ENCODE measurements at places on chromosomes 2 and 18.
A peak's percentile ranks its signal among the peaks of the same experiment; 100 is the strongest.

- DNase-seq = no peak
Observed at GRCh38 chr18:53639687-53640086, 584.8 kb downstream of the MBD2 start.

DNA sequence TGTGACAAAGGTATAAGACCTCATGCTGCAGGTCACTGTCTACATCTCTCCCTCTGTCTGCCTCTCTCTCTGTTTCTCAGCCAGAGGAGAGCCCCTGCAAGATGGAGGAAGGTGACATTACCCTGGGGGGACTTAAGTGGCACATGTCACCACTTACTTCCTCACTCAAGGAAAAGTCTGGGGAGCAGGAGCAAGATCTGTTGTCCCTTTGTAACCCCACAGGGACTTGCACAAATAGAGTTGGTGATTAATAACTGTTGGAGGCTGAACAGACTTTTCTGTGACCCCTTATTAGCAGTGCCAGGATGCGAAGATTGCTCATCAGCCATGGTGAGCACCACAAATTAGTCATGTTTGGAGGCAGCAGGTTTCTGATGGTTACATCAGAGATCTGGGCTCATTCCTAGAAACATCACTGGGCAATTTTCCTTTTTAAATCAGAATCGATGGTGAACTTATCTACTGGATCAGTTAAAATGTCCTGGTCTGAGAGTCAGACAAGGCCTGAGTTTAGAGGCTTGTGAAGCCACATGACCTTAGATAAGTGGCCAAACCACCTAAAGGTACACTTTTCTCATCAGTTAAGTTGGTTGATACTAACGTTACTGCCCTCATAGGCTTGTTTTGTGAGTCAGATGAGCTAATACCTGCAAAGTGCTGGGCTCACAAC, 81.2 kb upstream of the LTBP1 start:
- DNase-seq = no peak

DNA sequence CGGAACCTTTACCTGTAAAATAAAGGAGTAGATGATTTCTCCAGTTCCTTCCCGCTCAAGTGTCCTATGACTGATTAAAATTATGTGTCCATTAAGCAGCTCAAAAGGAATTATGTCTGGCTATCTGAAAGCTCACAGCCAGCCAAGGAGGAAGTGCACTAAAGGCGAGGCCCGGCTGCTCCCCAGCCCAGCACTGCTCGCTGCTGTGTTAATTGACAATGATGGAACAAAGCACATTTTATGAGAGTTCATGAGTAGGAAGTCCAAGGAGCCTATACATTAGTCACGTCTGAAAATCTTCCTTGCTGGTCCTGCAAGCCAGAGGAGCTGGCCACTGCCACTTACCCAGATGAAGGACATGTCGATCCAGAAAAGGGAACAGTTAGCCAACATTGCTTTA, 14.3 kb downstream of the TTC32 start:
- no peak for DNase-seq

DNA sequence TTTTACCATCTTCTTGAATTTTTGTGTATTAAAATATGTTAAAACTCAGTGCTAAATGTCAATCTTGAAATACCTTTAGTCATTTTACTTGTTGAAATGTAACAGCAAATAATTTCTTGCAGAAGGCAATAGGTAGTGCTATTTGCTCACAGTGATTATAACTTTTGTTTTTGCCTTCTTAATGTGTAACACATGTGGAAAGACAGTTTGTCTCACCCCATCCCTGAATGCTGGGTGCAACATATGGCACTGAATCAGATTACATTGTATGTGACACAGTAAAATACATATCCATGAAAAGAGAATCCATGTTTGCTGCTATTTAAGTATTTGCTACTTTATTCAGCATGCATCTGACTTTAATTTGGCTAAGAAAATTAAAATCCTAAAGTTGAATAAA, 35.3 kb downstream of the FRZB start:
- no peak for DNase-seq

- no peak for DNase-seq
Observed at GRCh38 chr2:168552450-168552856, 96.4 kb downstream of the CERS6 start.

DNA sequence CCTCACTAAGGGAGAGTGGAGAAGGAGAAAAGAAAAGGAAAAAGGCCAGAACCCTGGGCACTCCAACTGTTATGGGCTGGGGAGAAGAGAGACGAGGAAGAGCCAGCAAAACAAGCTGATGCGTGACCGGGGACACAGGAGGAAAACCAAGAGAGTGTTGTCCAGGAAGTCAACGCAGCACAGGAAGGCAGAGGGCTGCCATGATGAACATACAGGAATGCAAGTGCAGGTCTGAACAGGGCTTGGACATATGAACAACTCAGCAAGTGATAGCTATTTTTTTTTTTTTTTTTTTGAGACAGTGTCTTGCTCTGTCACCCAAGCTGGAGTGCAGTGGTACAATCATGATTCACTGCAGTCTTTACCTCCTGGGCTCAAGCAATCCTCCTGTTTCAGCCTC, 28.4 kb downstream of the SIX3 start:
- DNase-seq = no peak

DNA sequence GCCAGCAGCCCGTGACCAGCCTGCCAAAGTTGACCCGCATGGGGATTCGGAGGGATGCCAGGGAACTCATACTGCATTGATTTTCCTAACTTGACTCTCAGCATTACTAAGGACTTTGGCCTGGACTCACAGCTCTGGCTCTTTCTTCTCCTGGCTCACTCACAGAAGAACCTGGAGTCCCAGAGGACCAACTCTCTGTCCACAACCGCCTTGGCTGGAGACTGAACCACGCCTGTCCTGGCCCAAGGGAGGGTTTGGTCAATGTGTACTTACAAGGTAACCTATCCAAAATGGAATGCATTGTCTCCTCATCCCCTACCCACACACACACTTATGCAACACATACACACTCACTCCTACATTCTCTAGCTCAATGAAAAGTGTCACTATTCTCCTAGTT, 135.6 kb upstream of the KLHL29 start:
- peak; percentile 25 for DNase-seq

DNA sequence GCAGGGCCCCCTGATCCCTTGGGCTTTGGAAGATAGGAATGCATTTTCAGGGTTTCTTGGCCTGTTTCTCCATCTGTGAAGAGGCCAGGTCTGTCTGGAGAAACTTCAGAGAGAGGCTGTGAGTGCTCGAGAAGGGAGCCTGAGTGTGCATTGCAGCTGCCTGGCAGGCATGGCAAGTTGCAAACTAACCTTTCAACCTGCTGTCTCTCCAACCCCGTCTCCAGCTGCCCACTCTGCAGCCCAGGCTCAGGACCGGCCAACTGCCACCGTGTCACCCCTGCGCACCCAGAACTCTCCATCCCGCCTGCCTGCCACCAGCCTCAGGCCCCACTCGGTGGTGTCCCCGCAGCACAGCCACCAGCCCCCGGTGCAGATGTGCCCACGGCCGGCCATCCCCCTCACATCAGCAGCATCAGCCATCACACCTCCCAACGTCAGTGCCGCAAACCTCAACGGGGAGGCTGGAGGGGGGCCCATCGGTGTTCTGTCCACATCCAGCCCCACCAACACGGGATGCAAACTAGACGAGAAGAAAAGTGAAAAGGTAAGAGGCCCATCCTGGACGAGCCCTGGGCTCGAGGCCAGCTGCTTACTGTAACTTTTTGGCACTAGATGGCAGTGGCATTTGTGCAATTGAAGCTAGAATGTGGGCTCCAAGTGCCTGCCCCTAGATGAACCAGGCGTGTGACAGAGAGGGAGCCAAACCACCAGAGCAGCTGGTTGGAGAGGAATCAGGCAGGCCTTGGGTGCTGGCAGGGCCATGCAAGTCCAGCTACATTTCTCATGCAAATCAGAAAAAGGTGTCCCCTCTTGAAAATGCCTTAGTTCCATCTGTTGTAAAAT, 164.6 kb downstream of the SEPTIN10 start:
- DNase-seq = no peak

DNA sequence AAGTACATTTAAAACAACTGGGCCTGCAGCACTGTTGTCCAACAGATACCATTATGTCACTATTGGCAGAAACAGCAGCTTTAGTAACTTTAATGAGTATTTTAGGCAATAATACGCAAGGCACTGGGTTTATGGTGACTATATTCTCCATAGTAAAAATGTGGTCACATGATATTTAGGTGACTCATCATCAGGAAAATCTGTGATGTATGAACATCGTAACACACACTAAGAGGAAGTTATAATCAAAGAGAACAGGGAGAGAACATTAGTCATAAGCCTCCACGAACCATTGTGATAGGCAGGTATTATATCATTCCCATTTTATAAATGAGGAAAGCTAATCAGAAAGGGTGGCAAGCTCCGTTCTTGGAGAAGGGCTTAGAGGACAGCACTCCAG, 36.9 kb downstream of the RAPH1 start:
- DNase-seq = no peak

DNA sequence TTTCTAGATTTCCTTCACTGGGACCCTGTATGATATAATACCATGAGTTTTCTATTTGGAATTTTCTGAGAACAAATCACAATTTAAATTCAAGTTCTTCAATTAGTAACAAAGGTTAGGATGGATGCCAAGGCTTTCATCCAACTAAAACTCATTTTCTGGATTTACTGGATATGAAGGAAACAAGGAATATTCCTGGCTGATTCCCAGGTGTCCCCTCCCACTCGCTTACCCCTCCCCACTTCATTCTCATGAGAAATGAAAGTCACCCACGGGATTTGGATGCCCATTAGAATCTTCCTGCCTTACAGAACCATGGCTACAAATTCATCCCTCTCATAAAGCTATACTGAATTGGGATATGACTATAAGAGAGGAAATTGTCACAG, 40.0 kb downstream of the RNU4ATAC start:
- no peak for DNase-seq
